ENCODE measurements at places on chromosomes 3 and 15. TPM values are rescaled to one million over a fixed set of nuclear protein-coding genes. Genes with fewer than 3 reads are reported as not detected.

GRCh38 chr15:99409097-99409473 lies 156.7 kb upstream of the MEF2A start:
- DNase-seq = peak; percentile 24

Gene KCNMB3
- 3.1 TPM for total RNA-seq

GRCh38 chr3:116413319-116413718 lies 32.0 kb downstream of the LSAMP start:
- DNase-seq = no peak

Gene PARP16
- total RNA-seq = 7.3 TPM

GRCh38 chr15:32677238-32677750 lies 35.8 kb downstream of the SCG5 start:
- no peak for DNase-seq
